Stimulated activated CD4-positive, alpha-beta T cell treated with anti-CD3 and anti-CD28 coated beads, TNF-alpha, amount 100 ng/mL, for 1 hour (primary cell): ENCODE measurements at places on chromosomes 6 and 20.

- no peak for DNase-seq
Measured at GRCh38 chr20:34948030-34948429, 7.6 kb downstream of the GSS start.

DNA sequence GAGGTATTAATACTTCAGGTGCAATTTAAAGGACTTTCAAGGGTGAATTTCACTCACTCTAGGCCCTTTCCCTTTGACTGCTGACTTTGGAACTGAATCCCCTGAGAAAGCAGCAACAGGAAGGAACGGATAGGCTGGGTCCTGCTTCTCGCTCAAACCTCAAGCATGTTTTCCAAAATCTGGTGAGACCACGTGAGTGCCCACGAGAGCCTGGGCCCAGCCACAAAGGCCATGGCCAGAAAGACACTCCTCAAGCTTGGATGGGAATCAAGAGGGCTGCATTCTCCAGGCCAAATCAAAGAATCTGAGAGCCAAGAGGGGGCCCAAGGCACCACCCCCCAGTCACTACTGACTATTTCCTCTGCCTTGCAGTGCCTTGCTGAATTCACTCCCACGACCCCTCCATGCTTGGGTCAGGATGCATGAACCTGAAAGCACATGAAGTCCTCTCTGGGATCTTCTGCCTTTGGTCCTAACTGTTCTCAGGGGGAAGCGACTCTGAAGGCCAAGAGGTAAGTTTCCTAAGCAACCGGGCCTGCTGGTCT is 146.1 kb downstream of the NFATC2 start:
- DNase-seq = no peak

DNA sequence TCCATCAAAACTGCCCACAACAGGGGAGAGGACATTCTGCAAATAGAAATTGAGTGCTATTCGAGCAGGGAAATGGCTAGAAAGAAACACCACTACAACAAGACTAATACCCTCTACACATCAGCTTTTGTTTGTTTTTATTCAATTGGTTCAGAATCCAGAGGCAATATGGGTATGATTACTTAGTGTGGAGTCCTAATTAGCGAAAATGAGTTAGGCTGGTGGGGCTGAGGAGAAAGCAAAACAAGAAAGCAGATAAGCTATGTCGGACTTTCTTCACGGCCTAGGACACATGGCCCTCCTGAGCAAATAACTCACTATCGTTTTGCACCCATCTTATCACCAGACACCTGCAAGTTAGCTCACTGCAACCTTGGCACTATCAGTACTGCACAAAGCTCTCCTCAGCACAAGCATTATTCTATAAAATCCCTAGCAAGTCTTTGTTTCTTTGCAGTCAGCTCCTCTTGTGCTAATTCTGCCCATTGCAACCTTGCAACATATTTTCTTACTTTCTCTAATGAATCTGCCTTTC is 31.3 kb upstream of the SH3BGRL2 start:
- no peak for DNase-seq

DNA sequence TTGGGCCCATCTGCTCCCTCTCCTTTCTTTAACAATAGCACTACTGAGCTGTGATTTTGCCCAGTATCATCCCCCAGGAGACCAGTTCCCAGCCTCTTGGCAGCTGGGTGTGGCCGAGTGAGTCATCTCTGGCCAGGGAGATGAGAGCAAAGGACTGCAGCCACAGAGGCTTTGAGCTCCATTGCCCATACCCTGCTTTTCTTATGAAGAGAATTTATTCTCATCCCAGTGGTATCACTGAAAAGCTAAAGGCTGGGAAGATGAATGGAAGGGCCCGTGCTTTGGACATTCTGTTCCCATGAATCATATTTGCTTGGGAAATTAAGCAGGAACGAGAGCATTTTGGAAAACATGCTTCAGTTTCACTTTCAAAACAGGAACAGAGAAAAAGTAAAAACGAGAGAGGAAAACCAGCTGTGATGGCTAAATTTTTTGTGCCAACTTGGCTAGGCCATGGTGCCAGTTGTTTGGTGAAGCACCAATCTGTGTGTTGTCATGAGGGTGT is 14.9 kb downstream of the CST3 start:
- no peak for DNase-seq

- no peak for DNase-seq
Measured at GRCh38 chr20:34407962-34408474, 44.9 kb downstream of the ITCH start.

- DNase-seq = no peak
Measured at GRCh38 chr20:58523971-58524315, 8.7 kb upstream of the APCDD1L start.

GRCh38 chr6:42891199-42891722 is 11.8 kb downstream of the RPL7L1 start:
- DNase-seq = no peak

GRCh38 chr6:13013681-13014503 is 297.3 kb downstream of the PHACTR1 start:
- no peak for DNase-seq

DNA sequence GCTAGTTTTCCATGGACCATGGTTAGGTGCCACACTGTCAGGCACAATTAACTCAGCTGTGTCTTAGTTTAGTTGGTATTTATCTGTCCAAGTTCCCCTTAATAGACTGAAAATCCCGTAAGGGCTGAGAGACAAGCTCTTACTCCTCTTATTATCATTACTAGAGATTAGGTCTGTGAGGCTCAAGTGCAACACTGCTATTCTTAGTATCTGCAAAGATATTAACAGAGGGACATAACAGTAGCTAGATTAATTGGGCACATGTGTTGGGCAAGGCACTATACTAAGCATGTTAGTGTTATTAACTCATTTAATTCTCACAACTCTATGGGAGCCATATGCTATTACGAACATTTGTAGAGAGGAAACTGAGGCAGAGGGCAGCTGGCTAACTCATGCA is 137.3 kb downstream of the VEGFA start:
- no peak for DNase-seq

DNA sequence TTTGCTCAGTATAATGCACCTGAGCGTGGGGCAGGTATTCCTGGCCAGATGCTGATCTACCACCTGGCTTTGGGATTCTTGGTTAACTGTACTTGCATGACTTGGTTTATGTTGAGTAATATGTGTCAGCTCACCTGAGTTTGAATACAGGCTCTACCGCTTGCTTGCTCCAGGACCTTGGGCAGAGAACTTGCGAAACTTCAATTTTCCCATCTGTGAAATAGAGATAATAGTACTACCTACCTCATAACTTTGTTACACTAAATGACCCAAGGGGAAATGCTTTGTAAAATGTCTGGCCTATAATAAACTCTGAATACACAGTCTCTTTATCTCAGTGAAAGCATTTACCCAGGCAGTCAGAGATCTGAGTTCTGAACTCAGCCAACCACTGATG is 51.8 kb downstream of the SCAND1 start:
- DNase-seq = no peak

GRCh38 chr6:161292145-161292544 is 18.3 kb upstream of the AGPAT4 start:
- no peak for DNase-seq

- DNase-seq = no peak
Measured at GRCh38 chr20:58406422-58407001, 17.5 kb downstream of the VAPB start.

GRCh38 chr20:24135781-24136180 is 147.2 kb upstream of the GGTLC1 start:
- DNase-seq = no peak

- no peak for DNase-seq
Measured at GRCh38 chr6:21478883-21479539, 114.5 kb upstream of the SOX4 start.

- no peak for DNase-seq
Measured at GRCh38 chr6:85404564-85405174, 45.2 kb upstream of the NT5E start.

GRCh38 chr6:27810768-27811450 is 101.3 kb downstream of the OR2B2 start:
- no peak for DNase-seq

GRCh38 chr6:163200289-163200688 is 214.2 kb upstream of the QKI start:
- DNase-seq = no peak
